ENCODE measurements at places on chromosomes 1 and 21.

- no peak for DNase-seq
Measured at GRCh38 chr1:13888351-13888986, 188.5 kb downstream of the PRDM2 start.

DNA sequence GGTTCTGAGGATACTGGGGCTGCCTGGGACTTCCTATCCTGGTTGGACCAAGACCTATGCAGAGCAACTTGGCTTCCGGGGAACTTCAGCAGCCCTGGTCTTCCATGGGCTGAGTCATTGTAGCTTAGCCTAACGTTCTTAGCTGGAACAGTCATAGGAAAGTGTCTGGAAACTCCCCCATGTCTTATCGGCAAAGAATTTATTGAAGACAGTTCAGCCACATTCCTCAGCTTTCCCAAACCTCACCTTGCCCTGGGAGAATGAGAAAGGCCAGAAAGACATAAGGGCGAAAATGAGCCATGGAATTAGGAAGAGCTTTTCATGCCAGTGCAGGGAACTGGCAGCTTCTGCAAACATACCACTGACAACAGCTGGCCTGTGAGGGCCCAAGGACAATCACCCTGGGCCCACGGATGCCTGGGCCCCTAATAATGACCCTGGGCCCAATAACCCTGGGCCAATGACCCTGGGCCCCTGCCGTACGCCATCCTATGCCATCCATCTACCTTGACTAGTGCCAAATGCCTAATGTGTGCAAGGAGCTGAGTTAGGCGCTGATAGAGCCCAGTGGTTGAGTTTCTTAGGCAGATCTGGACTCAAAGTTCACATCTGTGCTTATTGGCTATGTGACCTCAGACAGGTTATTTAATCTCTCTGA lies 114.4 kb upstream of the GADD45A start:
- no peak for DNase-seq

DNA sequence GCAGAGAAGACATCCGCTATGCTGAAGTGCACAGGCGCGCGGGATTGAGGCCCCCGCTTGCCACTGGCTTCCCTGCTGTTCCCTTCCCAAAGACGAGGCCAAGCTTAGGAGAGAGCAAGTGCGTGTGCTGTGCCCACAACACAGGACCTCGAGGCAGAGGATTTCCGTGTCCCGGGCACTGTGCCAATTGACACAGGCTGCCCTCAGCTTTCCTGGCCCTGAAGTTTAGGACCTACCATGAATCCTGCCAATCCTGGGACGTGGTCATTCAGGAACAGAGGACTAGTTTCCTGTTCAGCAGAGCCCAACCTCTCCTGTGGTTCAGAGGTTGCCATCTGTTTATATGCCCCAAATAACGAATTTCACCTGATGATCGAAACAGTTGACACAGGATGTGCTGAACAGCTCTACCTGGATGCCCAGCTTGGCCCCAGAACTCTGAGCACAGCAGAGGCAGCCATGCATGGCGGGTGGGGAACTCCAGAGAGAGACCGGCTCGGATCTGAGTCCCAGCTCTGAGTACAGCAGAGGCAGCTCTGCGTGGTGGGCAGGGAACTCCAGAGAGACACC lies 22.0 kb downstream of the SLC37A1 start:
- no peak for DNase-seq

DNA sequence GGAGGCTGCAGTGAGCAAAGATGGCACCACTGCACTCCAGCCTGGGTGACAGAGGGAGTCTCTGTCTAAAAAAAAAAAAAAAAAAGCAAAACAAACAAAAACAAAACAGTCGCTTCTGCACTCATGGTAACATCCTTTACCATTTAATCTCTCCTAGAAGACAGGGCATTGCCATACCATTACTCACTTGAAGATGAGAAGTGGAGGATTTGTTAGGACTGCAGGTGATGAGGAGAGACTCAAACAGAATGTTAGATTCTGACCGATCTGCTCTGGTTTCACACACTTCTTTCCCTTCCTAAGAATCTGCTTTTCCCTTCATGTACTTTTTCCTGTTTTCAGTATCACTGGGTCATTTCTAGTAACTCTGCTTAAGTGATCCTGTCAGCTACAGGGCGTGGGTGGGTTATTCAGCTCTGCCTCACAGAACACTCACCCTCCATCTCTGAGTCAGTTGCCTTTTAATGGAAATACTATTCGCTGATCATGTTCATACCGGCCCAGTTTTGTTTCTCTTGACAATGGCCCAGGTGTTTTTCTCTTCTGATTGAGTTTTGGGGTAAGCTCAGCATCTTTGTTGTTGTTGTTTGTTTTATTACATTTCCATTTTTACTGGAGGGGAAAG lies 148.0 kb upstream of the ERG start:
- DNase-seq: no peak

- DNase-seq: no peak
Measured at GRCh38 chr1:171983584-171983983, 142.3 kb downstream of the DNM3 start.

- no peak for DNase-seq
Measured at GRCh38 chr1:13687151-13687715, 12.8 kb upstream of the PRDM2 start.

DNA sequence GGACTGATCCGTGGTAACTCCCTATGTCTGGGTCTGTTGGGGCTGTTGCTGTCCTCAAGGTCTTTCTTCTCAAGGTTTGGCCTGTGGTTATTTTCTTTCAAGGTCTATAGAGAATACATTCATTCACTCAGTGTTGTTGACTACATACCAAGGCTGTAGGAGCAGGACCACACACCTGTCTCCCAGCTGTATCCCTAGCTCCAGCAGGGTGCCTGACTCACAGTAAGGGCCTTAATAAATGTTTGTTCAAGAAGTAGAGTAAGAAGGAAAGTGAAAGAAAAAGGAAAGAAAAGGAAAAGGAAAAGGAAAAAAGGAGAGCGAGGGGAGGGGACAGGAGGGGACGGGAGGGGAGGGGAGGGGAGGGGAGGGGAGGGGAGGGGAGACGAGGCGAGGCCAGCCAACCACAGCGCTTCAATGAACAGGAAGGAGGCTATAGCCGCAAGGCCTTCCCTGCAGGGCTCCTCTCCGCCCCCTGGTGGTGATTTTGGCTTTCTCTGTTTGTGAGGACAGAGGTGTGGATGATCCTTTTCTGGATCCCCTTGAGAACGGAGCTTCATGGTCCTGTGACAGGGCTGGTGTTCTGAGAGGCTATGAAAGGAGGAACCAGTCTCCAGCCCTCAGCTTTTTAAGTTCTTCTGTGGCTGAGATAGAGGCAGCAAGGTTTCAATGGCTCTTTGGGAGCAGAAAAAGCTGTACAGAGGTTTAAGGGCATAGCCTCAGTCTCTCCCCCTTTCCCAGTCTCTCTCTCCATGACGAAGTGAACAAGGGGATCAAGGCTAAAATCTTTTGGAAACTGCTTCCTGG lies 30.6 kb upstream of the LCE5A start:
- peak; percentile 78 for DNase-seq

- no peak for DNase-seq
Measured at GRCh38 chr1:112322983-112323678, 72.9 kb upstream of the CTTNBP2NL start.

DNA sequence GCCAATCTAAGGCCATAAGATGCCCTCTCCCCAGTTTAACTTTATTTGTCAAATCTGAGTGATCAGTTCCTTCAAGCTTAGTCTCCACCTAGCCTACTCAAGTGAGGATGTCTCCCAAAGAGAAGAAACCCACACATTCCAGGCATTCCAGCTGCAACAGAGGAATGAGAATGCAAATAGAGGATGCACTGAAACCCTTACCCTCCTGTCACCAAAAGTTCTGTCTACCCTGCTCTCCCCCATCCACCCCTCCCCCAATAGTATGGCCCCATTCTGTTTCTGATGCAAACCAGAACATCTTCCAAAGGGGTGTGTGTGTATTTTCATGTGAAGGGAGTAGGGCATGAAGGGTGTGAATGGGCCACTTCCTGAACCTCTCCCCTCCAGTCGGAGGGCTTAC lies 3.0 kb downstream of the DUSP23 start:
- DNase-seq: no peak

DNA sequence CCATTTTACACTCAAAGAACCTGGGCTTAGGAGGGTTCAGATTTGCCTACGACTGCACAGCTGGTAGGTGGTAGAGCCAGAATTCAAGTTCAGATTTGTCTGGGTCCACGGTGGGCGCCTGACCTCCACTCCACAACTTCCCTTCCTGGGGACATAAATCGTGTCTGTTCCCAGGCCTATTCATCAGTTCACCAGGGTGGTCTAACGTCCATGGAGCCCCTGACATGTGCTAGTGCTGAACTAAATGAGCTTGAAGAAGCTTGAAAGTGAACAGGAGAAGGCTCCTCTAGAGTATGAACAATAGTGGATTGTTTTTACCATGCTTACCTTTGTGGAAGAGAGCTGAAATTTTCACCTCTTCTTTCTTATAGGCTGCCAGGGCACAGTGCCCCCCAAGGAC lies 32.5 kb upstream of the KIF1B start:
- no peak for DNase-seq

- no peak for DNase-seq
Measured at GRCh38 chr1:230836793-230837192, 31.5 kb downstream of the C1orf198 start.

GRCh38 chr1:103180660-103181059 lies 72.3 kb upstream of the COL11A1 start:
- DNase-seq: no peak

DNA sequence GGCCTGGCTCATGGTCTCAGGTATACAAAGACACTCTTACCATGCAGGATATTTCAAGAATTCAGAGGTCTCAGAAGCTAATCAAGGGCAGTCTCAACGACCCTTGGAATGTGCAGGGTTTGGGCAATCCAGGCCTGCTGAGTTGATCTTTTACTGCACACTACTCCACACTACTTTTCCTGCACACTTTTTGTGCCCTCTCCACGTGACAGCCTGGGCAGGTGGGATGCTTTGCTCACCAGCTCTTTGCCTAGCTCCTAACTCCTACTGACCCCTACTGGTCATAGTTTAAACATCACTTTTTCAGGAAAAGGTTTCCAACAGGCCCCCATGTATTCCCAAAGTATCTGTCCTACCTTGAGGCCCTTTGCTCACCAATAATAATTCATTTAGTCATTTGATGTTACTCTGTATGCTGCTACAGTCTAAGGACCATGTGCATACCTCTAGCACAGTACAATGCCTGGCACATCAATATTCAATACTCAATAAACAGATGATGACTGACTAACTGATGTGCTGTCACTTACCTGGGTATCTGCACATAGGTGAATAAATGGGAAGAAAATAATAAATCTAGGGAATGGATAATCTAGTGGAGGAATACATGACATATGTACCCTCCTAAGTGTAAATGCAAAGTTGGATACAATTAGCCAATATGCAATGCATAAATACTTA lies 9.6 kb downstream of the DUSP23 start:
- no peak for DNase-seq

DNA sequence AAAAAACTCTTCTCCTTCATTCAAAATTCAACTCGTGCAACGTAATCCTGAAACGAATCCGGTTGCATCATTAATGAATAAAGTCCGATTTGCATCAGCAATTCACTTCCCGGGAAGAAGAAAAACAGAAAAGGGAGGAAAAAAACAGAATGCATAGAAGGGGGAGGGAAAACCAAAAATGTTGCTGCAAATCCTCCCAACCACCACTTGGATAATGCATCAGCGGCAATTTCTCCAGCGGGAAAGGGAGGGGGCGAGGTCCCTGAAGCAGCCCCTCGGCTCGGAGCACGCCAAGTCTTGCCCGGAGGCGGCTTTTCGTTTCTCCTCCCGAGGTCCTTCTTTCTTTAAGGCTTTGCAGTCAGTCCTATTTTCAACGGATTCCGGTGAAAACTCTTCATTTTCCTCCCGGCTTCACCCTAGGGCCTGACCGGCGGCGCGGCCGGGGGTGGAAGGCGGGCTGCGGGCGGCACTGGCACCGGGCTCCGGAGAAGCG lies 723 bp downstream of the CDC42BPA start:
- peak; percentile 16 for DNase-seq

GRCh38 chr21:34205811-34206571 lies 132.6 kb downstream of the MRPS6 start:
- DNase-seq: no peak

GRCh38 chr1:33516428-33516827 lies 44.0 kb downstream of the ZSCAN20 start:
- no peak for DNase-seq
